ENCODE measurements at places on chromosomes 1 and 21.

DNA sequence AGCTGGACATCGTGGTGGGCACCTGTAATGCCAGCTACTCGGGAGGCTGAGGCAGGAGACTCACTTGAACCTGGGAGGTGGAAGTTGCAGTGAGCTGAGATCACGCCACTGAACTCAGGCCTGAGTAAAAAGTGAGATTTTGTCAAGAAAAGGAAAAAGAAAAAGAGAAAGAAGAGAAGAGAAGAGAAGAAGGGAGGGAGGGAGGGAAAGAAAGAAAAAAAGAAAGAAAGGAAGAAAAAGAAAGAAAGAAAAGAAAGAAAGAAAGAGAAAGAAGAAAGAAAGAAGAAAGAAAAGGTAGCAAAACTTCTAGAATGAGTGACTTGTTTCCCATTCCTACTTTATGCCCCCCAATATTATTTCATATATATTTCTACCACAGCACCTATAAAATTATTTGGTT lies 98.8 kb downstream of the UBE2U start:
- DNase-seq: no peak

DNA sequence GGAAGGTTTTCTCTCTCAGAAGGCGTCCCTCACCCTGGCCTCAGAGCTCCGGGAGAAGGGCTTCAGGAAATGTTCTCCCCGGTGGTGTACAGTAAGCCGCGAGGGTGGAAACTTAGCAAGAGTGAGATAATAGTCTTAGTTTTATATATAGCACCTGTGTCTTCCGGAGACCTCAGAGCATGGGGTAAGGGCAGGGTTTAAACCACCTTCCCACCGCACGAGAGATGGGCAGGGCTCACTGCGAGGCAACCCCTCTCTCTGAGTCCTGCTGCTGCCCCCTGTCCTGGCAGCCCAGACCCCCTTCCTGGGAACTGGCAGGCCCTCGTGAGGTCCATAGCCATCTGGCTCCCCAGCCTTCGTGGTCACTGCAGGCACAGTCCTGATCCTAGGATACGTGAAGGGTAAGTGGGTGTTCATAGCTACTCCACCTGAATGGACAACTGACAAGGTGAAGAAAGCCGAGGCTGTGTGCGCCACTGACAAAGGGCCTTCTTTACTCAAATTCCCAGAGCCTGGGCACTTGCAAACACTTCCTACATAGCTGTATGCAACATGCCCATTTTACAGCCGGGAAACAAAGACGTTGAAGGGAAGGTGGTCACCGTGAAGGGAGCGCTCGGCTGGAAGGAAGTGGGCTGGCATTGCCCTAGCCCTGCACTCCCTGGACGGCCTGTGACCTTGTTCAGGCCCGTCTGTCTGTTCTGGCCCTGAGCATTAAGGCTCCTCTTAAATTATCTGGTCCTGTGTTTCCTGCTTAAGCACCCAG lies 26.9 kb downstream of the ITPKB start:
- no peak for DNase-seq

DNA sequence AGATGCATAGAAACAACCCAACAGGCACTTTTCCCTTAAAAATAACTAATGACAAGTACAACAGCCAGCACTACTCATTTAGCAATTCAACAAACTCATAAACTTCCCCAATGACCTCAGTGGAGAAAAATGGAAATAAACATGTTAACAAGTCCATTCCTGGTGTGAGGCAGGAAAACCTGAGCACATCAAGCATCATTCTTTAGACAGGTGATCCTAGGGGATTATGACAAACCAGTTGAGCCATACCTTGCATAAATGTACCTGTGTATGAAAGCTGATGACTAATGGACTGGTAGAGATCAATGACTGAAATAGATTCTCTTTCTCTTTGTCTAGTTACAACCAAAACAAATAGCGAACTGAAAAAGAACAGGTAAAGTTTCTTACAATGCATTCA lies 7.0 kb downstream of the COL24A1 start:
- DNase-seq: no peak

GRCh38 chr1:172917972-172918371 lies 132.8 kb downstream of the TNFSF18 start:
- DNase-seq: no peak

DNA sequence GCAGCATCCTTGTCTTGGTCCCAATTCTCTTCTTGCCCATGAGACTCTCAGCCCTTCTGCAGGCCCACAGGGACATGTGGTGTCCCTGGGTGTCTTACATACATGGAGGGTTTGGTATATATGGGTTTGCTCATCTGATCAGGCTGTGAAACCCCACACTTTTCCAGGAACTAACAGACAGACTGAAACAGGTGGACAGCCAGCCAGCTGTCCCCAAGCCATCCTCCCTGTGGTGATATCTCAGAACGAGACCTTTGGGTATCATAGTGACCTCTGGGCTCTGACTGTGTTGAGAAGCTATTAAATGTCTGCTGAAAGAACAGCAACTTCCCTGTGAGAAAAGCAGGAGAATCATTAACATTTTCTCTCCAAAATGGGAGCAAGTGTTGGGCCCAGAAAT lies 115.5 kb upstream of the PAXBP1 start:
- DNase-seq: no peak
